ENCODE measurements at places on chromosomes 1 and 21. TPM values are rescaled to one million over a fixed set of nuclear protein-coding genes. Genes with fewer than 3 reads are reported as not detected.

- DNase-seq = no peak
These were observed 36.5 kb downstream of the SLC66A1 start for GRCh38 chr1:19348441-19349198.

- DNase-seq = no peak
These were observed 84.6 kb downstream of the NTMT2 start for GRCh38 chr1:170230323-170230722.

DNA sequence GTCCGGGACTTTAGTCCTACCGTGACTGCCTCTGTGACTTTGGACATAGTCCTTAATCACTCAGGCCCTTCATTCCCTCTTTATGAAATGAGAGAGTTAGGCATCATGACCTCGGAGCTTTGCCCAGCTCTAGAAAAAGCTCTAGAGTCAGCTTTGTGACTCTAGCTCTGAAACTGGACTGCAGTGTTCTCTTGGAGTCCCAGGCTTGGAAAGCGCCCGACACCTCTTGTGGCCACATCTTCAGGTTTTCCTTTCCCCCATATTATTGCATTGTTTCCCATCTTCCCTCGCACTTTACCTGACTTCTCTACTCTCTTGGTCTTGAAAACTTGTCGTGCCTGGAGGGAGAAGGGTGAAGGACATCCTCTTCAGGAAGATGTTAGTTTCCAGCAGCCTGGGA lies 12.5 kb upstream of the AMIGO1 start:
- no peak for DNase-seq

DNA sequence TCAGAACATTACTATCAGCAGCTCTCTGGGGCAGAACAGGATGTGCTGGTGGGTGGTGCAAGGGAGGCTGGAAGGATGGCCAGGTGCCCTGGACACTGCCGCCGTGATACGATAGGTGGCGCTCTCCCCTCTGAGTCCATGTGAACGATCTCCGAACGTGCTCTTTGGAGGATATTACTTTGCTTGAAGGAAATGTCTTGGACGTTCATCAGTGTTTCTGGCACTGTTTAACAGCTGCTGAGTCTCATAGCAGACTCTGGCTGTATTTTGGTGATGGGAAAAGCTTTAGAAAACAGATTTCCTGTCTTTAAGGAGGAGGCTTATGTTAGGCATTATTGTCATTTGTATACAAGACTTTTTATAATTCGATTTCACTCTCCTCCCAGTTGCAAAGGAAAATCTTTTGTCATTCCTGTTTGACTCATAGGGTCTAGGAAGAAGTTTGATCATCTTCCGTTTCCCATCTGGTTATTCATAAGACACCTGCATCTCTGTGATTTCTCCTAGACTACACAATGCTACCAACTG lies 386.2 kb upstream of the ADGRL2 start:
- DNase-seq = peak; percentile 91

- DNase-seq = no peak
These were observed 38.1 kb downstream of the HHAT start for GRCh38 chr1:210366767-210367166.

DNA sequence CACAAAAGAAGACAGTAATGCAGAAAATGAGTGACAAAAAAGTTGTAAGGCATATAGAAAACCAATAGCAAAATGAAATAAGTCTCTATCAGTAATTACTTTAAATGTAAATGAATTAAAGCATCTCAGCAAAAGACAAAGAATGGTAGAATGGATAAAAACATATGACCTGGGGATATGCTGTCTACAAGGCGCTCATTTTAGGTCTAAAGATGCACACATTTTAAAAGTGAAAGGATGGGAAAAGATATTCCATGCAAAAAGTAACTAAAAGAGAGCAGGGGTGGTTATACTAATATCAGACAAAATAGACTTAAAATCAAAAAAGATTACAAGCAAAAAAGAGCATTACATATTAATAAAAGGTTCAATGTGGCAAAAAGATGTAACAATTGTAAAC lies 41.2 kb downstream of the SPATA6 start:
- DNase-seq = no peak

Gene CACNA1S
- total RNA-seq = 74.9 TPM

Gene FCER1G
- total RNA-seq = 4.4 TPM

GRCh38 chr21:45250914-45251634 lies 36.6 kb downstream of the POFUT2 start:
- DNase-seq = no peak

Gene AGO4
- total RNA-seq = 19.8 TPM

Measured in tongue (tissue), 3 donors.